Activated naive CD4-positive, alpha-beta T cell treated with anti-CD3 and anti-CD28 coated beads, Interleukin-2, amount 50 U/mL, for 16 hours (primary cell): ENCODE measurements at places on chromosomes 2 and 18.

- no peak for DNase-seq
These were observed 59.5 kb downstream of the DIPK1C start for GRCh38 chr18:74397572-74397971.

- DNase-seq, result no peak
These were observed 41.2 kb downstream of the SLC9A4 start for GRCh38 chr2:102514061-102514785.

DNA sequence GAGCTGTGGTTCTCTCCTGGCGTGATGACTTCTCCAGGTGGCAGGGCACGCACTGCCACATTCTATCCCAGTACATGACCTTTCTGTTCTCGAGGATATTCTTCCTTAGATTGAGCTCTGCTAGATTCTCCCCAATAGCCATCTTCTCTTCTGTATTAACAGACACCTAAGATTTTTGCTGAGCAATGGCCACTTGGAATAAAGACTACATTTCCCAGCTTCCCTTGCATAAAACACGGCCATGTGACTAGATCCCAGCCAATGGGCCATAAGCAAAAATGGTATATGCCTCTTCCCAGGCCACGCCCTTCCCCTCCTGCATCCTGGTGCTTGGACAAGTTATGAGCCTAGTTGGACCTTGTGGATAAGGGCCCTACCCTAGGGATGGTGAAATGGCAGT is 82.1 kb downstream of the EIF2AK3 start:
- no peak for DNase-seq

GRCh38 chr2:235195921-235196320 is 244.1 kb downstream of the SH3BP4 start:
- DNase-seq, result no peak

GRCh38 chr2:218290316-218291261 is 1.7 kb downstream of the TMBIM1 start:
- DNase-seq, result no peak

GRCh38 chr2:216796115-216796840 is 63.6 kb downstream of the TNP1 start:
- DNase-seq, result no peak

GRCh38 chr2:230178546-230179485 is 41.0 kb downstream of the SP110 start:
- no peak for DNase-seq

DNA sequence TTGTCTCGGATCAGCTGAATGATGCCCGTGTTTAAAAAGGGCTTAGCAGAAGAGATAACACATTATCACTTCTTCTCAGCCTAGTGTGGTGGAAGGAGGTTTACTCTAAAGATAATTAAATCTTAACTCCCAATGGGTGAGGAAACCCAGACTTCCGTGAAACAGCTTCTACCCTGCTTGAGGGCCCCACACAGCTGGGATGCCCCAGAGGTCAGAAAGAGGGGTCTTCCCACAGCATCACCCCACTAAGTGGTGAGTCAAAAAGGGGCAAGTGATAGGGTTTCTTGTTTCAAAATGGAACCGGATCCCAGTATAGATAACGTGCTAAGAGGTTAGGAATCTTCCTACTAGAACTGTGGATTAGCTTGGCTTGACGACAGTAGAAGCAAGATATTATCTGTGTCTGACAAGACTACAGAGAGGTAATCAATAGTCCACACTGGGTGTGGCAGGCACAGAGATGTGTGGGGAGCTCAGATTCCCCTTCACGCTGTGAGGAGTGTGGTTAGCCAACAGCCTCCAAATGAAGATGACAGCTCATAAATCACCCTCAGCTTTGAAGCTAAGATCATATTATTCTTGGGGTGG is 129.6 kb upstream of the COPS8 start:
- DNase-seq, result no peak

GRCh38 chr2:145813481-145813880 is 1293.6 kb upstream of the ZEB2 start:
- DNase-seq, result no peak

DNA sequence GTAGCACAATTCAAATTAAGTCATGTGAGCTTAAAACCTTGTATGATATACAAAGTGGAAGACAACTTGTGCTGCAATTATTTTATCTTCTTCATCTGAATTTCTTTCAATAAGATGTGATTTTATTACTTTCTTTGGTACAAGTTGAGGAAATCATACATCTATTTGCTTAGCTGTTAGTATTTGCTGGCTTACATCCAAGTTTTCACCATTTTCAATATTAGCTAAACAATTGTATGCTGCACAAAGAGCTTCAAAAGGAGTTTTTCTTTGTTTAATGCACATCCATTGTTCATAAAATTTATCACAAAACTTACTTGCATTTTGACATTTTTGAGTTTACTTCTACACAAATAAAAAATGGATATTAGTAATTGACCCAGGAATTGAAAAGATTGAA is 40.9 kb downstream of the SCN9A start:
- no peak for DNase-seq

GRCh38 chr2:102063487-102063911 is 71.7 kb downstream of the IL1R2 start:
- DNase-seq, result no peak

GRCh38 chr18:31954349-31954748 is 11.4 kb upstream of the TRAPPC8 start:
- DNase-seq, result no peak

GRCh38 chr18:37590346-37590745 is 24.7 kb upstream of the CELF4 start:
- no peak for DNase-seq

- DNase-seq, result no peak
These were observed 98.7 kb upstream of the SLC66A3 start for GRCh38 chr2:11056614-11057013.
